ENCODE measurements at places on chromosomes 3 and 15.

DNA sequence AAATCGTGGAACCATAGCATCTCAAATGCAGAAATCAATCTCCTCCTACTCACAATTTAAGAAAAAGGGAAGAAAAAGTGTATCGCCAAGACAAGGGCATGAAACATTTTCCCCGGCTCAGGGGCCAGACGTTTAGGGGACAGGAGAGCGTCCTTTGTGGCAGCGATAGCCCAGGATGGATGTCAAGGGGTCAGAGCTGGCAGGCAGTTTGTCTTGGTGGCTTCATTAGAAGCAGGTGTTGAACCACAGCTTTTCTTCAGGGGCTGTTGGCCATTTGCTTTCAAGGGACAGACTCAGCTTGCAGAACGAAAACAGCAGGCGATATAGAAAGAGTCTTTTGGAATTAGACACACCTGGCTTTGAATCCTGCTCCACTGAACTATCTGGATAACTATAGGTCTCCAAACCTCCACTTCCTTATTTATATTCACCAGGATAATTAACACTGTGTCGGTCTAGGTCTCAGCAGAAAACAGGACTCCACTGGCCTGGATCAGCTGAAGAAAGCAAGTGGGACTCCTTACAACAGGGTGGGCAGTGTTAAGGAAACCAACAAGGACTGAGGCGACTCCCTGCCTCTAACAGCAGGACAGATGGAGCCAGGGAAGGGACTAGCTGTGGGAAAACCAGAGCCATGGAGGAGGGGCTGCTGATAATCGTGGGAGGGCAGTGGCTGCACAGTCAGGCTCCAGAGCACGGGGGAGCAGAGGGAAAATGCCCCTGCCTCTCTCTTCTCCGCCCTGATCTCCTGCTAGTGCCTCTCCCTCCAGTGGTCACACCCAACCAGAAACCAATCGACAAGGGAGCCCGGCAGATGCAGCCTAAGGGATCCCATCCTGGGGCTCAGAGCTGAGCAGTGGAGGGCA lies 123.6 kb downstream of the LIPC start:
- no peak for DNase-seq

GRCh38 chr3:143605233-143605950 lies 242.9 kb downstream of the SLC9A9 start:
- no peak for DNase-seq

- DNase-seq: no peak
These were observed 327.2 kb upstream of the CDIN1 start for GRCh38 chr15:36252146-36252711.

DNA sequence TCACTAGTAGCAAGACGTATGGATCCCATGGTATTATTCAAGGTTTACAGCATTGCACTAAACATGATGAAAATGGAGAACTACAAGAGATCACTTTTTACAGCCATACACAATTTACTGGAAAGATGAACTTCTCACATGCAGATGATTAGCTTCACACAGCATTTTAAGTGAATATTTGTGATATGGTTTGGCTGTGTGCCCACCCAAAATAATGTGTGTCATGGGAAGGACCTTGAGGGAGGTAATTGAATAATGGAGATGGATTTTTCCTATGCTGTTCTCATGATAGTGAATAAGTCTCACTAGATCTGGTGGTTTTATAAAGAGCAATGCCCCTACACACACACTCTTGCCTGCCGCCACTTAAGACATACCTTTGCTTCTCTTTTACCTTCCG lies 662.0 kb upstream of the CCDC54 start:
- no peak for DNase-seq

- peak; percentile 45 for DNase-seq
These were observed 427 bp downstream of the MBD4 start for GRCh38 chr3:129439226-129439816.

DNA sequence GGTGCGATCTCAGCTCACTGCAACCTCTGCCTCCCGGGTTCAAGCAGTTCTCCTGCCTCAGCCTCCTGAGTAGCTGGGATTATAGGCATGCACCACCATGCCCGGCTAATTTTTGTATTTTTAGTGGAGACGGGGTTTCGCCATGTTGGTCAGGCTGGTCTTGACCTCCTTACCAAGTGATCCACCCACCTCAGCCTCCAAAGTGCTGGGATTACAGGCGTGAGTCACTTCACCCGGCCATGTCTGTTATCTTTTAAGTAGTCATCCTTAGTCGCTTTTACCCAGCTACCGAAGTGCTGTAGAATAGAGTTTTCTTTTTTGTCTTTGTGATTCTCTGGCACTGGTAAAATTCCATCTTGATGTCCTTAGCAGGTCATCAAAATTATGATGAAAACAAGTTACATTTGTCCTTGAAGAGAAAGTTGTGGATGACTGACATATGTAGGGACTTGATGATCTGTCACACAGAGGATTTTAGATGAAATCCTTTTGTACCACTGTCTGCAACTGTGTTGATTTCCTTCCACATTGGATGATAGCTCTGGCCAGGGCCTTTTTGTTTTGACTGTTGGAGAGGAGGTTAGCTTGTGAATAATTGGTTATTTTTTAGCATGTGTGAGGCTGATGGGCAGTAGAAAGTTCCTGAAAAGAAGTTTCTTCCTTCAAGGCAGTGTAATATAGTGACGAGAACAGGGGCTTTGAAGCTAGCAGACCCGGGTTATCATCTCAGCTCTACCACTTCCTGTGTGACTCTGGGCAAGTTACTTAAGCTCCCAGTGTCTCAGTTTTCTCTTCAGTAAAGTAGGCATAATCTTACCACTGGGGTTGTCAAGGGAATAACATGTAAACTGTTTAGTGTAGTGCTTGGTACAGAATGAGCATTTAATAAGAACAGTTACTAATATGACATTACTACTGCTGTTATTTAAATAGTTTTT lies 18.8 kb downstream of the ATG7 start:
- peak; percentile 52 for DNase-seq

DNA sequence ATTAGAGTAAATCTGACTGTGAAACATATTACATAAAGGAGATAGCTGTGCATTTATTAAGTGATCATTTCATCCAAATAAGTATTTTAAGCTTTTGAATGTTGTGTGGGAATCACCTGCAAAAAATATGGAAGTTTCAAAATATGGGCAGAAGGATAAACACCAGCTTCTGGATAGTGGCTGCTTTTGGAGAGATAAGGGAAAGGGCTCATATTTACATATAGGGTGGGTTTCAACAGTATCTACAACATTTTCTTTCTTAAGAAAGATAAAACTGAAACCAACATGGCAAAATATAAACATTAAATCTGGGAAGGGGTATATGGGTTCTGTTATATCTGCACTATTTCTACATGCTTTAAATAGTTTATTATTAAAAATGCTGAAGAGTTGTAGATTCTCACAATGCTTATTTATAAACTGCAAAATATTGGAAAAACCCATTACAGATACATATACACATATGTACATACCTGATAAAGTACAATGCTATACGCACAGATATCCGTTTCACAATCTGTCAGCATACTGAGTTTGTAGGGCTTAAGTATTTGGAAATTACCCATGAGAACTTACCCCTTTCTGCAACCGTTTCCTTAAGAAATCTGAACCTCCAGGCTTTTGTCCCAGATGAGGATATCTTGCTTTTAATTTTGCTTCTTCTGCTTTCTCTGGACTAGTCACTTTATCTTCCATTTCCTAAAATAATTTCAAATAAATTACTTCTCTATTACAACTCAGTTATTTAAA lies 12.1 kb downstream of the ARPP19 start:
- no peak for DNase-seq

- no peak for DNase-seq
These were observed 23.7 kb downstream of the FILIP1L start for GRCh38 chr3:100090669-100091005.

GRCh38 chr3:5136211-5136918 lies 14.3 kb downstream of the ARL8B start:
- DNase-seq: peak; percentile 46

DNA sequence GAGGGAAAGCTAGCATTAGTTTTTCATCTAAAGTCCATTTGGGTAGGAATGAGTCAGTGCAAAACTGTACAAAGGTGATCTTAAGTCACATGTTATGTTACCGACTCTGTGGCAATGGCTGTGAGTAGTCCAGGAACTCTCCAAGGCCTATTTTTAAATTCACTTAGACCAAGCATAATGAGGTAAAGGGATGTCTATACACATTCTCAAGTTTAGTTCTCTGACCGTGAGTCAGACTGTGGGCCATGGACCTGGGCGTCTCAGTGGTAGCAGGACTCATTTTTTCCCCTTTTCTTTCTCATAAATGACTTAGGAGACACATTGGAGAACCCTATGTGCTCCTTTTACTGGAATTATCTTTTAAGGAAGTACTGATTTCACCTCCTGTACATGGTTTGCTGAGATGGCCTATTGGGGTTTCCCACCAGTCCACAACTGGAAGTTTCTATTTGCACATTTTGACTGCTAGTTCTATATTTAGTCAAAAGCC lies 488.7 kb upstream of the TPRG1 start:
- DNase-seq: peak; percentile 28

DNA sequence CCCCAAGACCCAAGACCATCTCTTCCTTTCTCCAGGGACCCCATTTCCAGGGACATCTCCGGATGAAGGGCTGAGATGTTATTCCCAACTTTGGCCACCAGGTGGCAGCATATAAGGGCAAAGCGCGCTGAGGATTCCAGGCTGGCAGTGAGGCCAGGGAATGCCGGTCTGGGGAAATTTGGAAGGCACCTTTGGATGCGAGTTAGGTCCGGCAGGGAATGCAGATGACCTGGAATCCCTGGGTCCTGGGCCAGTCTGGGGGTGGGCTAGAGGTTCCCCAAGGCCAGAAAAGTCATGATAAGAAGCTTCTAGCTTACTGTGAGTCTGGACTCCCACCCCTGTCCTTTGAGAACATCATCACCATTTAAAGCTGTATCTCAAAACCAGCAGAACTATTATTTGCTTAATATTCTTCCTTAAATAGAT lies 1.6 kb upstream of the CHST13 start:
- DNase-seq: peak; percentile 20

GRCh38 chr3:125054449-125055329 lies 1.1 kb downstream of the HEG1 start:
- peak; percentile 13 for DNase-seq

- no peak for DNase-seq
These were observed 79.3 kb downstream of the SHQ1 start for GRCh38 chr3:72768936-72769335.

- DNase-seq: no peak
These were observed 5.6 kb upstream of the LRRC2 start for GRCh38 chr3:46571684-46572083.

DNA sequence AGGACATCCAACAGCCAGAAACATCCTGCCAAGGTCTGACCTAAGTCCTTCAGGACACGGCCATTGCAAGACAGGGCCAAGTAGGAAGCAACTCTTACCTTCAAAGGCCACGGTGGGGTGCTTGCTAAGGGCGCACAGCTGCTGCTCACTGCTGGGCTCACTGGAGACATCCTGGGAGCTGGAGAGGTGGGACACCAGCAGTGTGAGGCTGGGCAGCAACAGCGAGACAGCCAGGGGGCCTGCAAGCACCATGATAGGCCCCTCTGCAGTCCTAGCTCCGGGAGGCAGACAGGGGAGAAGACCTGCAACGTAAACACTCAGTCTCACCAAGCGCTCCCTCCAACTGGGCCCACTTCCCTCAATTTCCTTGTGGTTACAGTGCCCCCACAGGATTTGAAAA lies 79.2 kb downstream of the SEMA5B start:
- no peak for DNase-seq

- no peak for DNase-seq
These were observed 22.7 kb downstream of the IRAK2 start for GRCh38 chr3:10187290-10187876.

GRCh38 chr3:134312873-134313846 lies 61.1 kb downstream of the AMOTL2 start:
- DNase-seq: no peak

- no peak for DNase-seq
These were observed 60.3 kb downstream of the SLC6A6 start for GRCh38 chr3:14462738-14463137.

- no peak for DNase-seq
These were observed 55.8 kb upstream of the MYO5C start for GRCh38 chr15:52351206-52351908.

DNA sequence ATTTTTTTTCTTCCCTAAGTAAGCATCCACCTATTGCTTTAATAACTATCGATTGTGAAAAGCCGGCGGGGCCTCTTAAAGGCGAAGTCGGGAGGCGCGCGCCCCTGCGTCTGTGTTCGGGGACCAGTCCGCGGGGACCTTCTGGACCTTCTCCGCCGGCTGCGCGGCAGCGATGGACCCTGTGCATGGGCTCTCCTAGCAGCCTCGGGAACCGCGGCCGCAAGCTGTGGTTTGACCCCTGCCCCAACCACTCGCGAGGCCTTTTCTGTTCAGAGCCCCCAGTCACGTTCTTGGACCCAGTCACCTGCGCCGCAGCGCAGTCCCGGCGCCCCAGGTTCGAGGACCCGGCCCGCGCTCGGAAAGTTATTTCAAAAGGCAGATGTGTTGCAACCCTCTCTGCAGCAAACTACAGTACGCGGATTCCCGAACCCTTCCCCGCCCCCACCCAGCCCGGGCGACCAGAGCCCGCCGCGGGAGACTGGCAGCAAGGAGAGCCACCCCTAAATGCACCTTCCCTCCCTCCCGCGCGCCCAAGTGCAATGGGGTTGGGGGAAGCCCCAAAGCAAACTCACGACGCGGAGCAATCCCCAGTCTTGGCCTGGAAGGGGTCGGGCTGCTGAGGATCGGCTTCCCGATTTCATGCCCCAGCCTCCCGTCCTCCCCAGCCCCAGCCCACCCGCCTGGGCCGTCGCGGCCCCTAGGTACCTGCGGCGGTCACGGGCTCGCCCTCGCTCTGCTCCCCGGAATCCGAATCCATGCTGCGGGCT lies 684 bp downstream of the TNFAIP8L3 start:
- DNase-seq: no peak

DNA sequence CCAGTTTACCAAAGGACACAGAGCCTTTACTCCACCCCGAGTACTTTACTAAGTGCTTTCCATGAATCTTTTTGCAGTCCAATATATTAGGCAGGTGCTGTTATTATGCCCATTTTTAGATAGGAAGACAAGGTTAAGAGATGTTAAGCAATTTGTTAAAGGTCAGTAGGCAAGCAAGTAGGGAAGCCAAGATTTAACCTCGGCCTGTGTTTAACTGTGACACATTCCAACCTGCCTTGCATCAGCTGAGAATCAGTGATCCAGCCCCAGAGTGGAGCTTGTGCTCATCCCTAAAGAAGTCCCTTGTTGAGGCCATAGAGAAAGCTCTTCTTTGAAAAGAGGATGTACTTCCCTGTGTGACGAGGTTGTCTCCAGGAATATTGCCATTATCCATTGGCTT lies 51.3 kb upstream of the C15orf61 start:
- no peak for DNase-seq

DNA sequence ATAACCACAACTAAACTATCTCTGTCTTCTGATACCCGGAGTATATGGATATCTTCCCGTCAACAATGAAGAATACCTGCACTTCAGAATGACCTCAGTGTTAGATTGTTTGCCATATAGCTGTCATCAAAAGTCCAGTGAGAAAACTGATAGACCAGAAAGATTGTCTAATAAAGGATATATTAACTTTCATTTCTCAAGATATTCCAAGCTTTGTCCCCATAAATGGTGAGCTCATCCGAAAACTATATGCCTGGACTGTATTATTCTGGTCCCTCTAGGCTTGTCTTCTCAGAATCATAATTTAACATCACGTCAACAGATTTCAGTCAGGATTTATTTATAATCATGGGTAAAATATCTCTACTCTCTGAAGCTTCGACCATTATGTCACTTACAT lies 100.5 kb downstream of the ATP8B4 start:
- no peak for DNase-seq

All from CD4-positive, alpha-beta T cell treated with Interferon gamma for 1 hour (primary cell).